ENCODE measurements at places on chromosomes 12 and 14.

DNA sequence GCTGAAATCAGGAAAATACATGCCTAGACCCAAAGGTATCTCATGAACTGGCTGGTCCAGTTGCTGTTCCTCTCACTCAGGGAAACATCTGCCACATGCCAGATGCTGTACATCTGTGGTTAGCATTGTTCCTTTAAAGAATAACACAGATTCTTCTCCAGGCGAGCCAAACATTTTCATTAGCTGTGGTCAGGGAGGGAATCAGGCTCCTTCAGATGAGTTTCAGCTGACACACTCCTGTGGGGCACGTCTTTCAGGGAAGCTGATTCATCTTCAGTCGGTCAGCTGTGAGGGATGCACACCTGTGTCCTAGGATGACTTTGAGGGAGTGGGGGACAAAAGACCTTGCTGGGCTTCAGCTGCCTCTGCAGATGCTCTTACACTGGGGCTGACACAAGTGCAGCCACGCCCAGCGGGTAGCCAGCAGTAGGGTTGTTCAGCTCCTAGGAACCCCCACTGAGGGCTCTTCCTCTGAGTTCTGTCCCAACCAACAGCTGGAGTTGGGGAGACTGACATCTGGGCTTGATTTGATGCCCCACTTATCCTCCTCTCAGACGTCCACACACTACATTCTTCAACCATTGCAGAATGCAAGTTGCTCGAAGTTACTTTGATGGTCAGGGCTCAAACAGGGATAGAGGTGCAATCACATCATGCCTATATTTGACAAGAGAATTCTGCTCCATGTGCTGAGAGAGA is 155.0 kb downstream of the NUAK1 start:
- DNase-seq = no peak

DNA sequence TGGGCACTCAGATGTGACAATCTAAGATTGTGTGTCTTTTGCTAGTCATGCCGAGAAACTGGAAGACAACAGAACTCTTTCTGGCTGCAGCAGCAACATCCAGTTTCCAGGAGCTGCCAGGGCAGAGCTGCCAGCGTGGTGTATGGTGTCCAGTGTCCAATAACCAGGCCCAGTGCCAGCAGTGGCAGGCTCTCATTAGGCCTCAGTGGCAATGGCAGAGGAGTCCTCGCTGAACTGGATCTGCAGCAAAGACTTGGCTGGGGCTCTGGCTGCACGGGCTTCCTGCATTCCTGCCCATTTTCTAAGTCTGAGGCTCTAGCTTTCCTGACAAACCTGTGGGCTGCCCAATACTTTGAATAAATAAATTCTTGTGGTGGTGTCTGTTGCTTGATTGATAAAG is 26.2 kb upstream of the PPM1A start:
- DNase-seq = no peak

DNA sequence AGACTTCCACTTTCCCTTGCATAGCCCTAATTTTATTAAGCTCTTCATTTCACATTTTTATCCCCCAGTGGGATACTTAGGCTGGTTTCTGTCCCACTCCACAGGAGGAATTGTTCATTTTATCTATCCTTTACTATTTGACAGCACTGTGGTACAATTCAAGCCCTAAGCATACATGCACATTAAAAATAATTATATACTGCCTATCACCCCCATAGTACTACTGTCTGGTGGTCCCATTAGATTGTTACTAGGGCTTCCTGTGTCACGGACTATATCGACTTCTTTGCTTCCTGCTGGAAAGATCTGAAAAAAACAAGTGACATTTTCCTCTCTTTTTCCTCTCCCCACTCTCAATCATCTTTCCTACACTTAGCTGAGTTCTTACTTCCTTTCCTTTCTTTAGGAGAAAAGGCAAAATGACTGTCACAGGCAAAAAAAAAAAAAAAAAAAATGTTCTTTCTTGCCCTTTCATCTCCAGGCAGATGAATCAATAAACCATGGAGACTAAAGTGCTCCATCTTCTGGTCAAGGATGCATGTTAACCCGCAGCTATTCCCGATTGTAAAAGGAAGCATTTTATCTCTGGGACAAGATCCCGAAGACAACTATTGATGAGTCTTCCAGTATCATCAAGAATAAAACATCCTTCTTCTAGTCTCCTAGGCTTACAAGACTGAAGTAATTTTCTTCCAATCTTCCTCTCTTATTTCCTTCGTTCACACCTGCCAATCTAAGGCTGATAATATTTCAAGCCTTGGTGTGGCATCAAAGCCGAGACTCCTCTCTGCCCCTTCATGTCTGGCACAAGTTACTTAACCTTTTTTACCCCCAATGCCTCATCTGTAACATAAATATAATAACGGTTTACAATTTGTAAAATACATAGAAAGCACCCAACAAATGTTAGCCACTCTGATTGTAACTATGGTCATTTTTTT is 94.4 kb upstream of the PLEKHG7 start:
- no peak for DNase-seq

DNA sequence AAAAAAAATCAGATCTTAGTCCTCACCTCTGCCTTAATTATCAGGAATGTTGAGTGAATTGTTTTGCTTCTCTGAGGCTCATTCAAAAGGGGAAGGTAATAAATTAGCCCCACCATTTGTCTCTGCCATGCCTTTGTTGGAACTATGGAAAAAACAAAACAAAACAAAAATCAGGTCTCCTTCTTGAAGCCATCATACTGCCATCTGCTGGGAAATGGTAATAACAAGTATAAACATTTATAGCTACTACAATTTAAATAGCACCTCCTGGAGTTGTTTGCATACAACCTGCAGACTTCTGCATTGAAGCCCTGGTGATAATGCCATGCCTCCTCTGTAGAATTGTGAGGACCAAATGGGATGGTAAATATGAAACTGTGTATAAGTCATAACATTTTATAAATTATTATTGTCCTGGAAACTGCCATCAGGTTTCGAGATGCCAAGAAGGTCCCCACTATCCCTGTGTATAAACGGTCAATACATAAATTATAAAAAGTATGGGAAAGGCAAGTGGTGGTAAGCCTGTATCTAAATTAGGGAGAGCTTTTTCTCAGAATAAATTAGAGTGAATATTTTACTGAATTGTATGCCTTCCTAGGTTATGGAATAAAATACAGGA is 87.2 kb upstream of the FGD4 start:
- no peak for DNase-seq
